RCC 7860 (cell line): ENCODE measurements at places on chromosomes 4 and X.

GRCh38 chr4:146333187-146333894 is 119.0 kb downstream of the REELD1 start:
- DNase-seq, result peak; percentile 70

DNA sequence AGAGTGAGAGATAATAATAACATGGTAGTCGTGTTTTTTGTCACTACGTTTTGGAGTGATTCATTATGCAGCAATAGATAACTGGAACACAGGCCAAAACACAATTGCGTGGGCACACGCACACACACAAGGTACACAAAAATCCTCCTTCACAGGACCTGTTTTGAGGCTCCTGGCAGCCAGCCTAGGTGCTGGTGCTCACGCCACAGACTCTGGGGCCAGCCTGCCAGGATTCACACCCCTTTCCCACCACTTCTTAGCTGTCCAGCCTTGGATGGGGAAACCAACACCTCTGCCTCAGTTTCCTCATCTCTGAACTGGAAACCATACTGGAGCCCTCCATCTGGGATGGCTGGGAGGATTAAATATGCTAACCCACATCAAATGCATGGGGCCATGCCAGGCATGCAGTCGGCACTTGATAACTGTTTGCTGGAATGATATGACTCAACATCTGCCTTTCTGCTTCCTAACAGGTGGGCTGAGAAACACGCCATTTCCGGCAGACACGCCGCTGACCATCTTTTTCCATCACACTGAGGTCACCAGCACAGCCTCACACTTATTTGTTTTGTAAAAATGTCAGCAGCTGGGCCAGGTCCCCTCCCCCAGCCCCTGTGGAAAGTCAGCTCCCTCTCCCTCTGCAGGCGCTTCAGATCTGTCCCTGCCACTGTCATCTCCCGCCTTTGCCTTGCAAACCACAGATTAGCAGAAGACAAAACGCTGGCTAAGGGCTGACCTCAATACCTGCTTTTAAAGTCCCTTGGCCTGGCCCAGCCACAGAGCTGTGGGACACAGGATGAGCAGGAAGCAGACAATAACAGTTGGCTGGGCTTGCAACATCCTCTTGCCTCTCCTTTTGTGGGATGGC is 237.5 kb downstream of the BCOR start:
- peak; percentile 65 for DNase-seq

DNA sequence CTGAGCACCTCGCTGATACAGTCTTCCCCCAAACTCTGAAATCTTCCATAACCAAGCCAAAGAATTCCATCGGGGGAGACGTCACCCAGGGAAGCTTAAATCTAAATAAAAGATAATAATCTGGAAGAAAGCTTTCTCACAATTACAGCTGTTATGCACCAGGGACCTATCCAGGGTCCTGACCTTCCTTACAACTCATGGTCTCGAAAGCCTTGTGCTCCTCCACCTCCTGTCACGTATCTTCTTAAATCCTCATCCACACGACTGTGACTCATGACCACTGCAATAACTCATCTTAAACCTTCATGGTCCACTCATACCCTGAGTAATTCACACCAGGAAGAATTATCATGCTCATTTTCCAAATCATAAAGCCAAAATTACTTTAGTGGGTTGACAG is 166.8 kb upstream of the FRG1 start:
- peak; percentile 67 for DNase-seq

- DNase-seq, result peak; percentile 30
Measured at GRCh38 chr4:143773998-143774895, 73.8 kb upstream of the FREM3 start.

DNA sequence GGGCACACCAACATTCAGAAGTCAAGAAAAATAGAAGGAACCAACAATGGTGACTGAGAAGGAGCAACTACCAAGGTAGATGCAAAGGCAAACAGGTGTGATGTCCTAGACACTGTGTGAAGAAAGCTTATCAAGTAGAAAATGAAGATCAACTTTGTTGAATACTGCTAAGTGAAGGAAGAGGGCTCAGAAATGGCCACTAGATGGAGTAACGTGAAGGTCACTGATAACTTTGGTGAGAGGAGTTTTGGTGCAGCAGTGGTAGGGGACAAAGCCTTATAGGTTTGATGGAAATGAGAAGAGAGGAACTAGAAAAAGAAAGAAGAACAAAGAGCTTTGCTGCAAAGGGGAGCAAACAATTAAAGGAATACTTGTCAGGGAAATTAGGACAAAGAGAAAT is 23.5 kb downstream of the OTC start:
- no peak for DNase-seq

- no peak for DNase-seq
Measured at GRCh38 chr4:81106150-81106549, 75.6 kb downstream of the BMP3 start.
